ENCODE measurements at places on chromosomes 3 and 15.

DNA sequence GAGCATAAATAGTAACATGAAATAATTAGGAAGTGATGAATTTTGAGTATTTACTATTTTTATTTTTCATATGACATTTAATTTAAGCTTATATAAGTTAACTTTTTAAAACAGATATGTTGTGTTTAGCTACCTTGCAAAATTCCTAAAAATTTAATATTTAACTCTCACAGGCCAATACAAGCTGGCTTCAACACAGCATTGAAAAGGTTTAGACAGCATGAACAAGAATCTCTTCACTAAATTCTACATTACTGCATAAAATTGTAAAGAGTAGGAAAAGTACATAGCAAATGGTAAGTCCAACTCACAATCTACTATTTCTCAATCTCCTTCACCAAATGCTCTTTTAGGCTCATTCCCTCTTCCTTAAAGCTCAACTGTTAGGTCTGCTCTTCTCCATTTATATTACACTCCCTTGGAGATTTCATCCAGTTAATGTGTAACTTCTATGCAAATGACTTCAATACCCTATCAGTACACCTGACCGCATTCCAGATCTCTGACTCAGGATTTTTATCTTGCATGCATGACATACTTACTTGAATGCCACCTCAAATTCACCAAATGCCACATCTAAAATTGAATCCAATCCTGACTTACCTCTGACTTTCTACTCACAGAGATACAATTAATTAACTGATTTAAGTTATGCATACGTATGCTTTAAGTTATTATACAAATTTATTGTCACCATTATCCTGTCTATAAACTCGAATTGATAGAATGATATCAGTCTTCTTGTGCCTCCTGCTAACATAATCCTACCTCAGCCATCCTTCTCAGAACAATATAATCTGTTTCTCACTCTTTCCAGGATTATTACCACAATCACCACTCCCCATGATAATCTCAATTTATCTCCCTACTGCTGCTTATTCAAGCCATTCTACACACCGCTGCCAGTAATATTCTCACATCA lies 127.0 kb downstream of the STAG1 start:
- no peak for DNase-seq

- DNase-seq, result no peak
Observed at GRCh38 chr3:111244760-111245159, 173.1 kb downstream of the NECTIN3 start.

DNA sequence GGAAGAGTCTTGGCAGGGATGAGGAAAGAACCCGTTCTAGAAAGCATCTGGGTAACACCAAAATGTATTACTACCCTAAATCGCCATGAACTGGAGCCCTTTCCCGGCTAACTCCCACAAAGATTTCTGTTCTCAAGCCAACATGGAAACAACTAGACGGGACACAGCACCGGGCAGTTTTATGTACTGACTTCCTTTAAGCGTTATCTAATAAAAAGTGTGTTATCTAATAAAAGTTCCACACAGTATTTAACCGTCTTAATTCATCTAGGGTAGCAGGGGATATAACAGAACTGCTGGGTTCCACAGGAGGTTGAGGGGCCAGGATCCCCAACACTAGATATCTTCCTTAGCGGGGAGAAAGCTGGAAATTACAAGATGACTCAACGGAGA lies 347 bp upstream of the C3orf62 start:
- no peak for DNase-seq

- no peak for DNase-seq
Observed at GRCh38 chr3:43583481-43583880, 38.3 kb downstream of the ANO10 start.

GRCh38 chr3:134877788-134878187 lies 82.7 kb downstream of the EPHB1 start:
- DNase-seq, result no peak

DNA sequence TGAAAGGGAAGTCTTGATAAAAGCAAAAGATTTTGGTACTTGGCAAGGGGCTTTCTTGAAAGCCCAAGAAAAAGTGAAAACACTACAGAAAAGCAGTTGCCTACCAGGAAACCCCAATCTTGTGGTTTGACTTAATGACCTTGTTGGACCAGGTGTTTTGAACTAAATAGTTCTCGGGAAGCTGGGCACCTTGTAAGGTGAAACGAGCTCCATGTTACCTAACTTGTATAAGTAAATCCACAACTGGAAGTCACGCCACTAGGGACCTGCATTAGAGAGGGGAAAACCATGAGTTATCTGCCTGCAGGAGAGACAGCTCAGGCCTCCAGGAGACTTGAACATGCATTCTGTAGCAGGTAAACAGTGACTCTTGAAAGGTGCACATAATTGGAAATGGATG lies 88.2 kb downstream of the GMPS start:
- no peak for DNase-seq

DNA sequence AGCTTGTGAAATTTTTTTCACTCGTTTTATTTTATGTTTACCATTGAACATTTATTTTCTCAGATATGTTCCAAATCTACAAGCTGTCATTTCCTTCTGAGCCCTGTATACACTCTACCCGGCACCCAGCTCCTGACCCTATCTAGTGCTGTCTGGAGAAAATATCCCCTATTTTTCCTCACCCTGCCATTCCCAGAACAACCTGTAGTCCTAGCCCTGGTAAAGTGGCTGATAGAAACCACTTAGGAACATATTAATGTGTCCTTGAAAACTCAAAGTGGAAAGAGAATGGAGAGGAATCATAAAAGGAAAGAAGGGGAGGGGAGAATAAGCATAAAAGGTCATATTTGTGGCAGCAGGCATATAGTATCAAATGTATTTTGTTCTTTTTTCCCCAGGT lies 8.2 kb upstream of the TIMMDC1 start:
- DNase-seq, result no peak

DNA sequence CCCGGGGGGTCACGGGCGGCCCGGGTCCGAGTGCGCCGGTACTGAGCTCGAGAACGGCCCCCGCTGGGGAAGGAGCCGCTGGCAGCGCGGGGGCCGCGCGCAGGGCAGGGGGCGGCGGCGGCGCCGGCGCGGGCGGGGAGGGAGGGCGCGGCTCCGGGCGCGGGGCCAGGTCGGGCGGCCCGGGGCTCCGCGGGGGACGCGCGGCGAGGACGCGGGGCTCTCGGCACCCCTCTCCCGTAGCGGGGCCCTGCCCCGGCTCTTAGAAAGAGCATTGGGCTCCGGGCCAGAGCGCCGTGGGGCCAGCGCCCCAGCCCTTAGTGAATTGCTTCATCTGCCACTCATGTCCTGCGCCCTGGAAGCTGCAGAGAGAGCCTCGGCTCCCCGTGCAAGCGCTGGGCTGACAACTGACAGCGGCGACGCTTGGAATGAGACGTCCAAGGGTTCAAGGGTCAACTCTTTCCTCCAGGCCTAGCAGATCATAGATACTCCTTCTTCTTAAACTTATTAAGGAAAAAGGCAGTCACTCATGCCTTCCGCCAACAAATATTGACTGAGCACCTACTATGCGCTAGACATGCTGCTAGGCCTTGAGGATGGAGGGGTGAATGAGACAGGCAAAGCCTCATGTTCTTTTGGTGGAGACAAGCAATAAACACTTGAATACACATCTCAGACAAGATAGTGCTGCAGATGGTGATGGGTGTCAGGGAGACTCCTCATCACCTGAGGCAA lies 140.8 kb downstream of the SMAD6 start:
- DNase-seq, result peak; percentile 39

DNA sequence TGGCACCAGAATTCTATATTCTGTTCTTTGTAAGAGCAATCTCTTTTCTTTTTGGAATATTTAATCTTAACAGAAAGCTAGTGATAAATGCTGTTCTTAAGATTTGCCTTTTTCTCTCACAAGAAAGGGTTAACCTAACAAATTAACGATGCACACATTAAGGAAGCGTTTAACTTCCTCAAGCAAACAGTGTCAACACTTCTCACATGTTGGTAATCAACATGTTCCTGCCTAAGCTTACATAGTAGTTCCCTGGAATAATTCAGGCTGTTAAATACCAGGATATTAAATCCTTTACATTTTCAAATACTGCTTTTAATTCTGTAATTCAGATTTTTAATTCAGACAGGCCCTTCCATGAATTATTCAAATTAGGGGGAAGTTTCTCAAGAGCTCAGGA lies 67.4 kb upstream of the RPL35A start:
- DNase-seq, result no peak

DNA sequence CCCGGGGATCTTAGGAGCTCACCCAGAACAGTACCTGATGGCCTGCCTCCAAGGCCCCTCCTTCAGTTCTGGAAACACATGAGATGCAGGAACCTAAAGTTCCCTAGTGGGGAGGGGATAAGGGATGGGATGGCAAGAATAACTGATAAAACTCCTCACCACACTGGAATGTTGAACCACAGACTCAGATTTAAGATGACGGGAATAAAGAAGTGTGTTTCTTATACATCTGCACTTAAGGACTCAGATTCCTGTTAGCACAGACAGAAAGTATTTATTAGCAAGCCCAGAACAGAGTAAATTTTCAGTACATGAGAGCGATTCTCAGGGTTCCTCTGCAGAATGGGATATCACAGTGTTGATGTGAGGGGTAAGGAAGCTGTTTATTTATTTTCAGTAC lies 245.2 kb downstream of the TLE3 start:
- DNase-seq, result no peak

- no peak for DNase-seq
Observed at GRCh38 chr3:128763967-128764366, 38.0 kb downstream of the RAB7A start.

GRCh38 chr15:39625451-39625850 lies 44.6 kb downstream of the THBS1 start:
- DNase-seq, result no peak

GRCh38 chr15:82014989-82015388 lies 30.8 kb downstream of the MEX3B start:
- no peak for DNase-seq

DNA sequence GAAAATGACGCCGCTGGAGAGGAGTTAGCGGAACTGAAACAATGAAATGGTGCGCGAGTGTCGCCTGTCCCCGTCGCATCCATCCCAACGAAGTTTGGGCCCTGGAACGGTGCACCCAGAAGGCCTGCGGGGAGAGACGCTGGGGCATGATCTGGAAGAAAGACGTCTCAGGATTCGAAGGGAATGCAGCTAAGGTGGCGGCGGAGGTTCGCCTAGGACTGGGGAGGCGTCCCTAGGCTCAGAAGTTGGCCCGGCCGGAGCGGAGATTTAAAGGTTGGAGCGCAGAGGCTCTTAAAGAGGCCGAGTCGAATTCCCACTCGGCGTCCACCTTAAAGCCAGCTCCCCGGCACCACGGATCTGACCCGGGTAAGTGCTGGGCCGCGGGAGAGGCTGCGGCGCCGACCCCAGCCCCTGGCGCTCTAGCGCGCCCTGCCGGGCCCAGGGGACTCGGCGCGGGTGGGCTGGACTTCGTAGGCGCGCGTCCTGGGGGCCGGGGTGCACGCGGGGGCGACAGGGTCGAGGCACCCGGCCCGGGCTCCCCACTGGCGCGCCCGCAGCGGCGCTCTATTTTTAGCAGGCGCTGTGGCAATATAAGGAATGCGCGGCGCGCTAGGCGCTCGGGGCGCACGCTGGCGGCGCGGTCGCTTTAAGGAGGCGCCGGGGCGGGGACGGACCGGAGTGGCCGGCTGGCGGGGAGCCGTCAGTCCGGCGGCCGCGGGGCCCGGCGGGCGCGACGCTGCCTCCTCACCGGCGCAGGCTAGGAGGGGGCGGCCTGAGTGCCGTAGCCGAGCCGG lies at the start of gene MRAS:
Gene MRAS, plus strand, starts transcription at position 620 of the 794 bp plus-strand sequence. CDS start 24,305 bp downstream, outside the sequence.
- DNase-seq, result peak; percentile 41

- no peak for DNase-seq
Observed at GRCh38 chr3:123745184-123745855, 138.8 kb downstream of the MYLK start.

GRCh38 chr15:58731756-58732535 lies 17.6 kb downstream of the ADAM10 start:
- DNase-seq, result no peak

GRCh38 chr3:75342425-75342824 lies 321.7 kb upstream of the FRG2C start:
- no peak for DNase-seq

DNA sequence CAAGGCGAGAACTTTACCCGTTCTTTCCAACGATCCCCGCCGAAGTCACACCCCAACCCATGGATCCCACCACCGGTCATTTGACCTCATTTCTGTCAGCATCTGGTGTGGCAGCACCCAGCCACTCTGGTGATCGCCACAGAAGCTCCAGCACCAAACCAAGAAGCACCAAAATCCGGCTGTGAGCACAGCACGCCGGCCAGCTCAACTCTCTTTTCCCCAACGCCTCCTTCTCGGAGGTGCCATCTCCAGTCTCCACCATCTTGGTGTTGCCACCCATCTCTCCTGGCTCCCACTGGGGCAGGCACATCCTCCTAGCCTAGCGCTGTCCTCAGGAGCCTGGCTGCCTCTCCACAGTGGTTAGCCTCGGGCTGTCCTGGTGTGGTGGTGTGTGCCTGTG lies 6.5 kb downstream of the MUC4 start:
- no peak for DNase-seq

DNA sequence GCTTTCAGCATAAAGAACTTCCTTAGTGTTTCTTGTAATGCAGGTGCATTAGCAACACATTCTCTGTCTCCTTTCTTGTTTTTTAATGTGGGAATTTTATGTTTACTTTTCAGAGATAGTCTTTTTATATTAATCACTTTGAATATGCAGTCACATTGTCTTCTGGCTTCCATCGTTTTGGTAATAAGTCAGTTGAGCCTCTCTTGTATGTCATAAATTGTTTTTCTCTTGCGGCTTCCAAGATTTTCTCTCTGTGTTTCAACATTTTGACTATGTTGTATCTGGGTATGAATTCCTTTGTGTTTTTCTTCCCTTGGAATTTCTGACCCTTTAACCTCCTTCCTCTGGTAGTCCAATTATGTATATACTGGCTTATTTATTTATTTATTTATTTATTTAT lies 25.3 kb downstream of the GABRG3 start:
- no peak for DNase-seq

- no peak for DNase-seq
Observed at GRCh38 chr3:128360705-128361271, 105.9 kb downstream of the DNAJB8 start.

- DNase-seq, result no peak
Observed at GRCh38 chr3:58989163-58989562, 60.7 kb downstream of the CFAP20DC start.

- no peak for DNase-seq
Observed at GRCh38 chr15:34038871-34039789, at the start of gene AVEN. AVEN (minus strand) TSS chr15:34039204; CDS start chr15:34039046, 158 bp downstream.

- no peak for DNase-seq
Observed at GRCh38 chr3:122260206-122260605, 64.8 kb upstream of the CSTA start.

- DNase-seq, result no peak
Observed at GRCh38 chr3:185313693-185314246, 49.2 kb upstream of the MAP3K13 start.

- DNase-seq, result no peak
Observed at GRCh38 chr3:52769786-52770455, 819 bp downstream of the NEK4 start.

Data from NCI-H1105 (cell line).